NCI-H2081 treated with DMSO at 0.1 percent for 48 hours (cell line): ENCODE measurements at places on chromosomes 11 and 22.

DNA sequence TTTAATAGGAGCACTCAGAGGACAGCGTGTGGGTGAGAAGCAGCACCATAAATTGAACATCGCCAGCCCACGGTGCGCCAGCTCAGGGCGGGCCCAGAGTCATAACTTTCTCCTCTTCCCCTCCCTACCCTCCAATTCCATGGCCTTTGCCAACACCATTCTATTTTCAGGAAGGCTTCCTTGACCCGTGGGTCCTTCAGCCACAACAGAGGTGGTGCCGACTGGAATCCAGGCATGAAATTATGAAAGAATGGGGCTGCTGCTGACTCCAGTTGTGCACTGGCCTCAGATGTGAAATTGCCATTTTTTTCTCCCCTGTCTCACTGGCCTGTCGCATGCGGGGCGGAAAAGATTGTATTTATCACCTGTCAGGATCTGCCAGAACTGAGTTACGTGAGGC is 345.9 kb downstream of the MIAT start:
- no peak for DNase-seq

- no peak for DNase-seq
These were observed 46.6 kb downstream of the CWC15 start for GRCh38 chr11:94926698-94927237.

- DNase-seq = no peak
These were observed 81.3 kb upstream of the BLID start for GRCh38 chr11:122197066-122197987.

- DNase-seq = no peak
These were observed 66.9 kb upstream of the TENM4 start for GRCh38 chr11:79507706-79508105.

GRCh38 chr22:24414984-24415945 is 12.1 kb upstream of the ADORA2A start:
- no peak for DNase-seq

GRCh38 chr11:61034704-61035525 is 63.4 kb downstream of the CD6 start:
- DNase-seq = no peak

DNA sequence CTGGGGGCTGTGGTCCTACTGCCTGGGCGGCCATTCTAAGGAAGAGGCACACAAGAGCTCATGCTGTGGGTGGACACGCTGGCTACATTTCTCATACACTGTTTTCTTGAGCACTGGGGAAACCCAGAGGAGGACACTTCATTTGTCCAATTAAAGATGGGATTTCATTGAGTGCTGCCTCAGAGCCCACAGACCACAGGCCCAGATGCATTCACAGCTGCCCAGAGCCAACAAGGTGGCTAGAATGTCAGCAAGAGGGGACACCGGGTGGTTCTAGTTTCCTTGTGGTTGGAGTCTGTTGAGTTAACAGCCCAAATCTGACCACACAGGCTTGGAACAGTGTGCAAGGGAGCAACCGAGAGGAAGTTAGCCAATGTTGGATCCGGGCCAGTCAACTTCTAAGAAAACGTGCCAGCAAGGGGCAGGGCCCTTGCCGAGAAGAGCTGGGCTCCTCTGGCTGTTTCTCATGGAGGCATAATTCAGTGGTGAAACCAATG is 35.0 kb upstream of the SORL1 start:
- DNase-seq = no peak

- no peak for DNase-seq
These were observed 24.0 kb downstream of the KCNJ5 start for GRCh38 chr11:128915149-128915521.

- DNase-seq = no peak
These were observed 25.8 kb upstream of the PPARA start for GRCh38 chr22:46124383-46125144.

DNA sequence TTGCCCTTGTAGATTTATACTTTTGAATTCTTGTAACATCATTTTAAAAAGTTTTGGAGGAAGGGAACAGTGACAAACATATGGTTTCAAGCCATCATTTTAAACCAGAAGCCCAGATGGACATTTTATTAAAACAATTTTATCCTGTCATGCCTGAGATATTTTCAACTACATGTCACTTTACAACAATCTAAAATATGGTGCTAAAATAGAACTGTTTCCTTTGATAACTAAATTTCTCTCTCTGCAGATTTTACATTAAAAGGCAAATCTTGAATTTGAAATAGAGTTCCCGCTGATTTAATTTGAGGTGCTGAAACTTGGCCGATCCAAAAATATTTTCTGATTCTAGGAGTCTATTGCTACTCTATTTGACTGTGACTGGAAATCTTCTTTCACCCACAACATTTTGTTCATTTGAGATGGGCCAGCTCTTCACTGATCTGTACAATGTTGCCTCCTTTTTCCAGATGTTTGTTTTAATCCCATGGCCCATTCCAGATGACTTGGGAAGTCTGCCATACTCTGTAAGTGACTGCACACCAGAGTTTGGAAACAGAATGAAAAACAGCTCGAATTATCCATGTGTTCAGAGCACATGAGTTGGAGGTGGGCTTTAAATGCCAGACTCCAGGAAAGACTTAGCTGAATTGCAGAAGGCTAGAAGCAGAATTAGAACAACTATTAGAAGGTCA is 402.5 kb downstream of the TMEM135 start:
- DNase-seq = no peak

DNA sequence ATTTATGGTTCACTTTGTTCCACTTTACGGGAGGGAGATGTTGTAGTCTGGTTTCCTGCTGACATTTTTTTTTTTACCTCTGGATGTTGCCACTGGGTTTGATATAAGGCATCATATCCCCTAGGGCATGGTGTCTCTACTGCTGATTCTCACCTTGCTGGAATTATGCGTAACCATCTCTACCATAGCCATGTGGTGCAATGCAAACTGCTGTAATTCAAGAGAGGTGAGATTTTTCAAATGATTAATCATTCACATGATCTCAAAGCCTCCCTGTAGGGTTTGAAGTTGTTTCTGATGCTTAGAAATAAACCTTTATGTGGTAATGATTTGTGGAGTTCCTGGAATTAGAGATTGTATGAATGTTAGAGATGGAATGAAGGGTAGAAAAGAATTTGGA is 13.0 kb downstream of the MS4A3 start:
- DNase-seq = no peak

GRCh38 chr11:132493801-132494200 is 1038.5 kb downstream of the OPCML start:
- no peak for DNase-seq

DNA sequence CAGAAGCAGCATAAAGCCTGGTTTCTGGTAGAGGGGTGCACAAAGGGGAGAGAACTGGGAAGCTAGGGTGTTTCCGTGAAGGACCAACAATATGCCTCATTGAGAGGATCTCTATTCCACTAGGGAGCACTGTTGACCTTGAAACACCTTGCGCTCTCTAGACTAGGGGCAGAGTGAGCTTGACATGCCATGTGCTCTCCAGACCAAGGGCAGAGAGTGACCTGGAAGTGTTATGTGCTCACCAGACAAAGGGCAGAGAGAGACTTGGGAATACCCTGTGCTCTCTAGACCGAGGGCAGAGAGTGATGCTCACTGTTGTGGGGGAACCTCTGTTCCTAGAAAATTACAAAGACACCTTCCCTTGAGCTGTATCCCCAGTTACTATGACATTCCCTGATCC is 15.2 kb upstream of the EI24 start:
- no peak for DNase-seq

DNA sequence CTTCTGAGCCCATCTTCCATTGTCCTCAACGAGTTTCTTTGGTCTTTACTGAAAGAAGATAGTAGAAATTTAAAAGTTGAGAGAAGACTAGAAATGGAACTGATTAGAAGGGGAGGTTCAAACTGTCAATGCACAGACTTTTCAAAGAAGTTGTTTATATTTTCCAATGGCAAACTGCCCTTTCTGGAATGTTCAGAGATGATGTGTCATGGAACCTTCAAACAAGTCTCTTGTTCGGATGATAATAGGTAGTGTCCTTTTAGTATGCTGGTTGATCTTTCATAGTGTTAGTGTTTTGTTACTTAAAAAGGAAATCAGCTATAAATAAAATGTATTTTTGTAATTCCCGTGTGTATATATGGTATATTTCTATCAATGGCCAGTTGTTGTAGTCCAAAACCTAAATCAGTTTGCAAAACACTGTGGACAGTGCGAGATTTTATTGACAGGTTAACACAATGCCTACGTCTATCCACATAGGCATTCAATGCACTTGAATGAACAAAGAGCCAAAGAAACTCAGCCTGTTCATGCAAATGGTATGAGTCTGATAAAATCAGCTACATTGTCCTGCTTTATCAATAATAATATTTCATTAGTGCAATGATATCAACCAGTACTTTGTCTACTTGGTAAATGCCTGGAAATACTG is 30.9 kb downstream of the C11orf91 start:
- no peak for DNase-seq

- DNase-seq = no peak
These were observed 23.8 kb downstream of the ALG12 start for GRCh38 chr22:49894322-49895054.

DNA sequence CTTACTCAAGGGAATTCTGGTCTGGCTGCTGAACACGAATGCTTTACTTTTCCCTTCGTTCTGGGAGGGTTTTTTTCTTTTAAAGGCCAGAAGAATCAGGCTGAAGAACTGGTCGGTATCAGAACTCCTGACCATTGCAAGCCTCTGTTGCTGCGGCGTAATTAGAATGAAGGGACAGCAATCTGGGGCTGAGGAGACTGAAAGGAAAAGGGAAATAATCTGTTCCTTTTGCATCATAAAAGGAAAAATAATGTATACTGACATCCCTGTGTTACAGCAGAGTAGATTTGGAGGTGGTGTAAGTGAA is 670 bp downstream of the SC5D start:
- no peak for DNase-seq

DNA sequence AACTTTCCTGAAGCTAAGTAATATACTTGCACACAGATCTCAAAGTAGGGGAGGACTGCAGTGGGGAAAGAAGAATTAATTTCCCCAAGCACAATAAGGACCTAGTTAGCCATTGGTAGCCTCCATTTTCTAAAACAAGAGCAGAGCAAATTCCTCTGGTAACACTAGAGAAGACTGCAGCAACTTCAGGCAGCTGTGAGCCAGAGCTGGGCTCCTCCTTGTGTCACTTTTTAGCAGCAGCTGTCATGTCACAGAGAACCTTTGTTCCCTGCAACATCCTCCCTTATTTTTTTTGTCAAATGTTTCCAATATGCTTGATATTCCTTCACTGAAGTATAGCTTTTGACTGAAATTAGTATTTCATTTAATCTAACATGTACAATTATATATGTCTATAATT is 54.4 kb downstream of the RRAS2 start:
- no peak for DNase-seq

DNA sequence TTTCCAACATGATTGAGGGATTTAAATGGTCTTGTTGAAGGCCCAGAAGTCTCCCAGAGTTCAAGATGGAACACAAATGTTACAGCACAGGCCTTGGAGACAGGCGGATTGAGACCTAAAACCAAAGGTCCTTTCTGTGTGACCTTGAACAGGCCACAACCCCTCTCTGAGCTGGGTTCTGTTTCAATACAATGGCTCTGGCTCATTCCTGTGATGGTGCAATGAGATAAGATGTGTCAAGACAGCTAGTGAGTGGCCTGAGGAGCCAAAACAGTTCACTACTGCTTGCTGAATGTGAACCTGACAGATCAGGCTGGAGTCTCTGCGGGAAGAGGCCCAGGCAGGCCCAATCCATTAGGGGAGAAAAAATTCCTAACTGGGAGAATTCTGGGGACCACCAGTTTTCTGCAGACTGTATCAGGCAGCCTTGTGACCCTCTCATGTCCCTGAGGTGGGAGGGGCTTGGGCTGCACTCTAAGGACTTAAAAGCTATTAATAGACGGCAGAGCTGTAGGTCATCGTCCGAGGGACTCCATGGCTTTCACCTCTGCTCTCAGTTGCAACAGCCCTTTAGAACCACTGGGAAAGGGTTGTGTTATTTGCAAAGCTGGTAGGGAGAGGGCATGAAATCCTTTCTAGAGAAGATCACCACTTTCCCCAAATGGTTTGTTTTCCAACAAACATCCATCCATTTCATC is 126.1 kb upstream of the TEAD1 start:
- no peak for DNase-seq

GRCh38 chr11:33909150-33909549 is 17.3 kb upstream of the LMO2 start:
- no peak for DNase-seq

- DNase-seq = no peak
These were observed 11.6 kb upstream of the ARAP1 start for GRCh38 chr11:72763823-72764222.

DNA sequence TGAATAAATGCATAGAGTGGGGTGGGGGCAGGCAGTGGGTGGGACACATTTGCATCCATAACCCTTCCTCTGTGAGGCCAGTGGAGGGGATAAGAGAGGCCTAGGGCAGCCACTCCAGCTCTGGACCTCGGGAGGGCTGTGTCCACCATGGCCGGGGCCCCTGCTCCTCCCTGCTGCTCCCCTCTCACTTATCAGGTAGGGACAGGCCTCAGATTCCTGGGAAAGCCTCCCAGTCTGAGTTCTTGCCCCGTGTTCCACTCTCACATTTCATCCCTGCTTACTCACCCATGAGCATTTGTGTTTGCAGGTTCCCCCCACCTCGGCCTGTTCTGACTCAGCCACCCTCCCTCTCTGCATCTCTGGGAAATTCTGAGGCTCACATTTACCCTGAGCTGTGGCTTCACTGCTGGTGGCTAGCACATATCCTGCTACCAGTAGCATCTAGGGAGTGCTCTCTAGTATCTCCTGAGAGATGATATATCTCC is 128.7 kb upstream of the TOP3B start:
- DNase-seq = no peak

DNA sequence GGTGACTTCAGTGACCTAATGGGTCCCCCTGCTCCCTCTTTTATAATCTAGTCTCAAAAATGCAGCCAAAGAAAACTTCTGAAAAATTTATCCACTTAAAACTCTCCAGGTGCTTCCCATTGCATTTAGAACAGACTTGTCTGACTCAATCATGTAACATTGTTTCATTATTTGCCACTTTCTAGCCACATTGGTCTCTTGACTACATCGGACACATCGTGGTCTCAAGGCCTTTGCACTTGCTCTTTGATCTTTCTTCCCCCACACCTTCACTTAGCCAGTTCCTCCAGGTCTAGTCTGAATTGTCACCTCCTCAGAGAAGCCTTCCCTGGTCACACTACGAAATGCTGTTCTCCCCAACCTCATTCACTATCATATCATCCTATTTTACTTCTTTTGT is 97.0 kb upstream of the E2F8 start:
- no peak for DNase-seq

- no peak for DNase-seq
These were observed 489.6 kb downstream of the MN1 start for GRCh38 chr22:27311698-27312550.

DNA sequence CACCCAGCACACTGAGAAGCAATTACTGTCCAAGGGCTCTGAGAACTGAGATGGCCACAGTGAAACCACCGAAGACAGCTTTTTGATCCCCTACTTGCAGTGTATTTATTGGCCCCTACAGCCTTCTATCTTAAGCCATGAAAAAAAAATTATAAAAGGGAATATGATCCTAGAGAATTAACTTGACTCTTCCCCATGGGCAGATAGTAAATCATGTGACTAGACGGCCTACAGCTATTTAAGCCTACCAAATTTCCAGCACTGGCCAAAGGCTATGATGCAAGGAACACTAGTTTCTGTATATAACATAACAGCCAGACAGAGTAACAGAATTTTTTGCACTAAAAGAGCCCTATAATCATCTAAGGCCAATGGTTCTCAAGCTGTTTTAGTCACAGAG is 53.8 kb downstream of the KCNA4 start:
- DNase-seq = no peak
